ENCODE measurements at places on chromosomes 3 and 15. TPM values are rescaled to one million over a fixed set of nuclear protein-coding genes. Genes with fewer than 3 reads are reported as not detected.

- no peak for DNase-seq
These were observed 66.9 kb downstream of the PPM1L start for GRCh38 chr3:160822936-160823335.

GRCh38 chr3:141093397-141093796, 42.2 kb downstream of the SPSB4 start:
- no peak for DNase-seq

GRCh38 chr15:33988384-33988783, 20.1 kb downstream of the CHRM5 start:
- DNase-seq: no peak

- no peak for DNase-seq
These were observed 134.1 kb upstream of the PLSCR5 start for GRCh38 chr3:146739203-146739671.

Gene DHFR2
- total RNA-seq: 3.9 TPM

DNA sequence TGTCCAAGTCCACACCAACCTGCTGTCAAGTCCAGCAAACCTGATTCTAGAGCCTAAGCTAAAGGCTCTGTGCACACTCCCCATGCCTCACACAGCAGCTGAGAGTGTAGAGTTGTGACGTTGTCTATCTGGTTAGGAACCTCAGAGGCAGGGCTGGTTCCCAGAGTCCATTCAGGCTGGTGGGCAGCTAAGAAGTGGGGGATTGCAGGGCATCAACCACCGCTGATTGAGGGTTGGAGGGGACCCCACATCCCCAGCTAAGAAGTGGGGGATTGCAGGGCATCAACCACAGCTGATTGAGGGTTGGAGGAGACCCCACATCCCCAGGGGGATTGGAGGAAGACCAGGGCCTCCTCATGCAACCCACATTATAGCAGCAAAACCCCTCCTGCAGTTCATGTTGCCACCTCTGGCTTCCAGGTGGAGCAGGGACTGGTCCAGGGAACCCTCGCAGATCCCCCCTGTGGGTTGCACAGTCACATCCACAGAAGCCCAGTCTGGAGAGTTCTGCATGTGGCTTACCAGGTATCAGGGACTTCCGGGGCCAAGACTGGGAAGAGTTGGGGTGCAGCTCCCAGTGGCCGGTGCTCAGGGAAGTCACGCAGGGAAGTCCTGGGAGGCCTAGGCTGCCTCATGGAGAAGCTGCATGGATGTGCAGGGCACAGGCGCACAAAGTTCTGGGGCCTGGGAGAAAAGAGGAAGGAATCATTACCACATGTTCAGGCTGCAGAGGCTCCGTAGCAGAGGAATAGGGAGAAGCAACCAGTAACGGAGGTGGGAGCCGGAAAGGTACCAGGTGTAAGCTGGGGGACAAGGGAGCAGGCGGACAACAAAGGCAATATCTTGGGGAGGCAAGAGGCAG, 71.4 kb upstream of the PCSK6 start:
- no peak for DNase-seq

Gene ATP8B4
- 89.5 TPM for total RNA-seq

DNA sequence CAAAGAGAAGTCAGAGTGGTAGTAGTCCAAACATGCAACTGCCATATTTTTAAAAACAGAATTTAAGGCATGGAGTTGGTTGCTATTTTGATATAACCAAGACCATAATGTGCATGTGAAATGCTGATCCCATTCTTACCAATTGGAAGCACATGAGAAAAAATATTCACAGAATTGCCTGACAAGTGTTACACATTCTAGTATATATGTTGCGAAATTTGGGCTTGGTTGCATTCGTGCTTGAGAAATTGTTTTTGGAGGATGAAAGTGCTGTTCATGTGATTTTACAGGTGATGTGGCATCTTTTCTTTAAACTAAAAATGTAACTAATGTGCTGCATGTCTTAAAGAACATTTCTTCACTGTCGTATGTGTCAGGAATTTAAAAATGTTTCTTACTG, 199.7 kb downstream of the CHL1 start:
- no peak for DNase-seq

DNA sequence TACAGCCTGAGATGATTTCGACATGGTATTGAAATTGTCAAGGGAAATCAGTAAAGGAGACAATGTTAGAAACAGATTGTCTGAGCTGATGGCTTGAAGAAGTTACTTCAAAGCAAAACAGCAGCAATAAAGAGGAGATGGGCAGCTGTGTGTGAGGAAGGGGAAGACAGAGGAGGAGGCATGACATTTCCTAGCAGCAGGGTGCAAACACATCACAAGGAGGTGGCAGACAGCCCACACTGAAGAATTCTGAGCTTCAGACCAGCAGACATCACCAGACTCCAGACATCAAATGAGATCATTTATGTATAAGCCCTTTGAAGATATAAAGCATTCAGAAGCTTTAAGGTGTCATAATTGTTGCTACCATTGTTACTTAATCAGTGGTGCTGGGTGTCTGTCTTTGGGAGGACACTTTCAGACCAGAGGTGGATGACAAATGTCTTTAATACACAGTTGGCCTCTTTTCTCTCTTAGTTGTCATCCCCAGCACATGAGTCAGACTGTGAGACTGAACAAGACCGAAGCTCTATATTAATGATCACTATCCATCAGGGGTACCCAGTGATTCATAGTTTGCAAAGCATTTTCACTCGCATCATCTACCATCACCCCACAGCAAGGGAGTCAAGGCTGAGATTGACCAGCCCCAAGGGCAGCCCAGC, 203.9 kb downstream of the MINAR1 start:
- no peak for DNase-seq

GRCh38 chr3:196270499-196270898, 17.0 kb downstream of the PCYT1A start:
- no peak for DNase-seq

DNA sequence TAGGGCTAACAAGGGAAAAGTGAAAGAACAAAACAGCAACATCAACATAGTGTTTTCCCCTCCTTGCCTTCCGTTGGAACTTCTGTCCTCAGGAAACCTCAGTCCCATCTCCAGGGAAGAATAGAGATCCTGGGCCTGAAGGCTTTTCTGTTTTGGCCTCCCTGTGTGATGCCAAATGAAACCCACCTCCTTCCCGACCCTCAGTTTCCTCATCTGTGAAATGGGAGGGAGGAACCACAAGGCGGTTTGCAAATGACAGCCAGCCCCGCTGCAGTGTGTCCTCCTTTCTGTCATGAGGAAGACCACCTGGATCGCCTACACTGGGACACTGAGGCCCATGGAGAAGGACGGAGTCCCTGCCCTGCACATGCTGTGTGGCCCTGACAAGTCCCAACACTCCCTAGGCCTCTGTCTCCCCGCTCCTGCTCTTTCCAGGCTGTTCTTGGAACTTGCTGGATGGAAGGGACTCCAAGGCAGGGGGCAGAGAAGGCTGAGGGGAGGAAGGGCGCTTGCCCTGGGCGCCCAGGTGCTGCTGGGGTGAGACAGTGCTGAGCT, 28.5 kb upstream of the FBLN2 start:
- no peak for DNase-seq

DNA sequence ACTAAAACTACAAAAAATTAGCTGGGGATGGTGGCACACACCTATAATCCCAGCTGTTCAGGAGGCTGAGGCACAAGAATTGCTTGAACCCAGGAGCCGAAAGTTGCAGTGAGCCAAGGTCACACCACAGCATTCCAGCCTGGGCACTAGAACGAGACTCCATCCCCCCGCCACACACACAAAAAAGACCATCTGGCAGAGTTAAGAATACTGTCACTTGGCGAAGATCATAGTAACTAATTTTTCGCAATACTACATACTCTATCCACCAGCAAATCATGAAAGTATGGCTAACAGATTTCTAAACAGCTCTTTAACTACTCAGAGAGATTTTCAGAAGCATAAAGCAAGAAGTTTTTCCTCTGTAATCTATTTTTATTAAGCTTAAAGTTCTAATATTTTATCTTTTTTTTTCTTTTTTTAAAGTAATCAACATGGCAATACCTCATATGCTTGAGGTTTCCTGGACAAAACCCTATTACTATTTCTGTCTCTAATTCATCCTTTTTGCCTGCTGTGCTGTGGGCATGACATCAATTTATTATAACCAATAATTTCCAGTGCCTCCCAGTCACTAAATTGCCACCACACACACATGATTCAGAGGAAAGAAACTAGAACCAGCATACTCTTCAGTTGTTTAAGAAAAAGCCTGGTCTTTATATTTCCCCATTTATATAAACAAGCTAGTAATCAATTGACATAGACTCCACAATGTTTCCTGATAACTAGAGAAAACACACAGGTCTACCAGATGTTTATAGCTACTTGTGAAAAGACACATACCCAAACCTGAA, 46.9 kb downstream of the CHSY1 start:
- DNase-seq: no peak

DNA sequence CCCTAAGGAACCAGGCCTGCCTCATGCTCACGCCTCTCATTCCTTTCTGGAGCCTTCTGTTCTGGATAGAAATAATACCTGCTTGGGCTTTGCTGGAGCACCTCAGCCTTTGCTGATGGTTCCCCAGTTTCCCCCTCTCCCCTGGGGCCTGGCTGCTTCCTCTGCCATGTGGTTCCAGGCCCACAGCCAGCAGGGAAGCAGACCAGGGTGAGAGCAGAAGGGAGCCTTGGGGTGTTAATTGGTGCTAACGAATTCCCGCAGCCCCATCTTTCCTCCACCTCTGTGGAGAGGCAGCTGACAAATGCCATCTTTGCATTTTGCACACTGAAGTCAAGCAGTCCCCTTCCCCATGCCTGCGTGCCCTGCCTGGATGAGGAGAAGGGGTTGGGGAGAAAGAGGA, 13.1 kb upstream of the CORO2B start:
- DNase-seq: no peak

DNA sequence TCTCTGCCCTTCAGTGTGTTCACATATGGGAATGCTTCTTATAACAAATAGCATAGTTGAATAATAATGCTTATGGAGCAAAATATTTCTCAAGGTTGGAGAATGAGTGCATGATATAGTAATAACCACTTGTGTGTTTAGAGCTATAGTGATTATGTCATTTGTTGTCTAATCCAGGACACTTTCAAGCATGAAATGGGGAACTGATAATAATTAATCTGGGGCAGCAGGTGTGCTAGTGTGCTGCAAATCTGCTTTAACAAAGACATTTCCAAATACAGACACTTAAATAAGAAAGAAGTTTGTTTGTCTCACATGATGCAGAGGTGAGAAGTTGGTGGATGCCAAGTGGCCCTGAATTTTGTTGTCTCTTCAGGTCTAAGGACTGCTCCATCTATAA, 579.3 kb upstream of the GRM7 start:
- DNase-seq: no peak

DNA sequence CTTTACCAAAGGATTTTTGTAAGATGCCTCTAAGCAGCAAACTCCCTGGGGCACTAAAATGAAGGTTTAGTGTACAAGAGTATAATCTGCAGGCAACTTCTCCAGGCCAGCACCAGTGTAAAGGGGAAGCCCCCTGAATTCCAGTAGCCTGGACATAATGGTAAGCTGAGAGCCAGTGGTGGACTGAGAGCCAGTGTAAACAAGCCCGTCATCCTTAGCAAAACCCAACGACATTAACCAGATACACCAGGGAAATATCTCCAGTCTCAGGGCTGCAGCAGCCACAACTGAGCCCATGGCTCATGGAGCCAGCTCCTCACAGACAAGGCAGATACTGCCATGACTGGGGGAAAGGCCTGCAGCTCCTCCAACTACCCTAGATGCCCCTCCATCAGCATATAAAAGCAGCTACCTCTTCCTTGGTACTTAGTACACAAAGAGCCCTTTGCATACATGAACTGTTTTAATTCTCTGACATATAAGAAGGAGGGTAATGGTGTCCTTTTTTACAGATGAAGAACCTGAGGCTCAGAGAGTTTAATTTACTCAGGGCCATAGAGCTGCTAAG, 21.7 kb downstream of the PARP16 start:
- no peak for DNase-seq

DNA sequence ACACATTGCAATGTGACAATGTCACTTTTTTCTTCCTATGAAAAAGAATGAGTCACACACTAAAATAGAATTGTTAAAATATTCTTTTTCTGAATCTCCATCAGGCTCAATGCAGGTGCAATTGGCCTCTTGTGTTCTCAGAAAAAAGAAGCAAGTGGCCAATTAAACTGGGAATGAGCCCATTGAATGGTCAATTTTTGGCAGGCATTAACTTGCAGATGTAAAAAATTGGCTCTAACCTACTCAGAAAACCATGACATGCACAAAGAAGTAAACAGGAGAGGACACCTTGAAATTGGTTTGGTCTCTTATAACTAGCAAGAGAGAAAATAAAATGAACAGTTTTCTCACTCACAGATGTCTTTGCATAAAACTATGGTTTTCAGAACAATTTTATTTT, 820.8 kb downstream of the TBL1XR1 start:
- no peak for DNase-seq

DNA sequence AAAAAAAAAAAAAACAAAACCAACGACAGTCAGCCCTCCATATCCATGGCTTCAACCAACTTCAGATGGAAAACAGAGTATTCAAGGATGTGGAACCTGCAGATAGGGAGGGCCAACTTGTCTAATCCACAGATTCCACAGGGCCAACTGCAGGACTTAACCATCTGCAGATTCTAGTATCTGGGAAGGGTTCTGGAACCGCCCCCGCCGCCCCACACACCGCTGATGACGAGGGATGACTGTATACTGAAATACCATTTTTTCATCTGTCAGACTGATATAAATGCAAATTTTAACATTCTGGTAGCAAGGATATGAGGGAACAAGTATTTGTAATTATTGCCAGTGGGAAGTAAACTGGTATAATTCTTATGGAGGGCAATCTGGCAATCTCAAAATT, 29.5 kb downstream of the ADPGK start:
- no peak for DNase-seq

Gene GNAT1
- total RNA-seq: not detected

Gene SLC38A3
- total RNA-seq: 0.82 TPM

- no peak for DNase-seq
These were observed 207.3 kb downstream of the NECTIN3 start for GRCh38 chr3:111278959-111279358.

Gene LZTFL1
- 16.4 TPM for total RNA-seq

Gene ZNF80
- 2.1 TPM for total RNA-seq

DNA sequence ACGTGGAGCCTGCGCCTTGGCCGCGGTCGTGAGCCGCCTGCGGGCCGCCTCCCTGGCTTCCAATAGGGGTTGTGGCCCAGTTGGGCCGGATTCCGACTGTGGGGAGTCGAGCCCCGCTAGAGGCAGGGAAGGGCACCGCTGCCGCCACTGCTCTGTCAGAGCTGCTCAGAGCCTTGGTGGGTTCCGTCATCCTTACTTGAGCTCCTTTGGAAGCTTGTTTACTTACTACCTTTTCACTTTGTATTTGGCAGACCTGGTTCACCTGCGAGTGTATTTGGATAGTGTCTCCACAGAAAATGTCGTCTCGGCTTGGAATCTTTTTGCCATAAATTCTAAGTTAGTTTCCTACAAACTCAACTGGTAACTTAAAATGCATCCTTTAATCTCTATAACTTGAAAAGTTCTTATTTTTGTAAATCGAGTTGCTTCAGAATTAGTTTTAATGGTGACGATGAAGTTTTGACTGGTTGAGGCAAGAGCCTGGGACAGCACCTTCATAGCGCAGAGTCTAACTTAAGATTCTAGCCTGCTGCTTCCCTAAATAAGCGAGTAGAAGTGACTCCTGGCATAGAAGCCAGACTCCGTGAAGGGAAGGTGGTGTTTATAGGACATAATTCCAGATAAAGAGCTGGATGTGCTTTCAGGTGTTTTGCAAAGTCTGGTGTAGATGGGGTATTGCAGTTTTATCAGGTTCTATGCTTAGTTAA, 800 bp downstream of the DAG1 start:
- DNase-seq: no peak

Gene ACAN
- not detected for total RNA-seq
